CD4-positive, CD25-positive, alpha-beta regulatory T cell (primary cell): ENCODE measurements at places on chromosomes 6 and 20.

DNA sequence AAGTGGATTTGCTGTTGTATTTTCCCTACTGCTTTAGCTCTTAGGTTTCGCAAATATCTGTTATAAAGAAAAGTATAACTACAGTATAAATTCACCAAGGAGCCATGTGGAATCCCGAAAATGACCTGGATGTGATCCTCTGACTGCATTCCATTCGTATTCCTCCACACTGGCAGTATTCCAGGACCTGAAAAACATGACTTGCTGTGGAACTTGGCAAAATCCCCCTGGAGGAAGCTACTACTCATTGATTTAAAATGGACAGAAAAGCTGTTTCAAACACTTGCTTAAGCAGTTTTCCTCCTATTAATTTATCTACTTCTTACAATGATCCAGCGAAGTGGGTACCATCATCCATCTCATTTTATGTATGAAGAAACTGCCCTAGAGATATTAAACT lies 13.3 kb upstream of the ENPP5 start:
- no peaks in the 10 kb centered on the region for H3K4me1 ChIP-seq
- no peak overlapping the region for H3K27ac ChIP-seq
- DNase-seq, result no peak
- H3K27me3 ChIP-seq, result peaks cover 29% of the 10 kb centered on the region
- H3K4me3 ChIP-seq, result no peak overlapping the region

DNA sequence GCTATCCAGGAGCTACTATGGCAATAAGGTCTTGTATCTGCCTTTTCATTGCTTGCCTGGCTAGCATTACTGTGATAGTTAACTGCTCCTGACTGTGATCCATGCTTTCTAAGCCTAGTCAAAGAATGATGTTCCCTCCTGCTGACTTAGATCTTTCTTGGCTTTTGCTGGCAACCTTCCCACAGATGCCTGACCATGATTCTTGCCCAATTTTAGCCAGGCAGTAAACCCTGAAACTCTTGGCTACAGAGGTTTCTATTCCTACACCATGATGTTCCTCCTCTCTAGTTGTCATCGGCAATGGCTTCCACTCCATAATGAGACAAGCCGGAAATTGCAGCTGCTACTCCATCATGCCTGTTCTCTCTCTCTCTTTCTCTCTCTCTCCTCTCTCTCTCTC lies 238.1 kb downstream of the HAO1 start:
- H3K27me3 ChIP-seq, result no peaks in the 10 kb centered on the region
- H3K27ac ChIP-seq, result no peak overlapping the region
- H3K4me1 ChIP-seq, result no peaks in the 10 kb centered on the region

GRCh38 chr6:153210083-153210482 lies 79.0 kb upstream of the RGS17 start:
- no peak overlapping the region for H3K4me3 ChIP-seq
- no peaks in the 10 kb centered on the region for H3K4me1 ChIP-seq
- H3K27ac ChIP-seq, result no peak overlapping the region
- no peak for DNase-seq

- H3K27ac ChIP-seq, result no peak overlapping the region
- no peaks in the 10 kb centered on the region for H3K4me1 ChIP-seq
- no peaks in the 10 kb centered on the region for H3K36me3 ChIP-seq
- no peak for DNase-seq
- no peaks in the 10 kb centered on the region for H3K27me3 ChIP-seq
Measured at GRCh38 chr20:48398506-48399449, 429.0 kb downstream of the PREX1 start.

GRCh38 chr6:43929511-43929910 lies 159.5 kb downstream of the VEGFA start:
- DNase-seq, result no peak
- H3K4me3 ChIP-seq, result no peak overlapping the region
- H3K36me3 ChIP-seq, result no peaks in the 10 kb centered on the region
- H3K27me3 ChIP-seq, result no peaks in the 10 kb centered on the region

GRCh38 chr6:37801605-37801940 lies 18.0 kb upstream of the ZFAND3 start:
- no peak overlapping the region for H3K27ac ChIP-seq
- H3K4me3 ChIP-seq, result no peak overlapping the region
- H3K27me3 ChIP-seq, result peaks cover 1% of the 10 kb centered on the region
- no peaks in the 10 kb centered on the region for H3K36me3 ChIP-seq

GRCh38 chr20:4972506-4973251 lies 28.6 kb downstream of the SLC23A2 start:
- no peaks in the 10 kb centered on the region for H3K27me3 ChIP-seq
- peaks cover 13% of the 10 kb centered on the region for H3K36me3 ChIP-seq
- peak overlapping the region; percentile 49 for H3K4me3 ChIP-seq
- peaks cover 7% of the 10 kb centered on the region for H3K4me1 ChIP-seq
- H3K27ac ChIP-seq, result no peak overlapping the region

GRCh38 chr20:17614176-17614811 lies 44.4 kb downstream of the DSTN start:
- peaks cover 35% of the 10 kb centered on the region for H3K4me1 ChIP-seq
- H3K4me3 ChIP-seq, result no peak overlapping the region
- no peak for DNase-seq
- H3K27me3 ChIP-seq, result no peaks in the 10 kb centered on the region

DNA sequence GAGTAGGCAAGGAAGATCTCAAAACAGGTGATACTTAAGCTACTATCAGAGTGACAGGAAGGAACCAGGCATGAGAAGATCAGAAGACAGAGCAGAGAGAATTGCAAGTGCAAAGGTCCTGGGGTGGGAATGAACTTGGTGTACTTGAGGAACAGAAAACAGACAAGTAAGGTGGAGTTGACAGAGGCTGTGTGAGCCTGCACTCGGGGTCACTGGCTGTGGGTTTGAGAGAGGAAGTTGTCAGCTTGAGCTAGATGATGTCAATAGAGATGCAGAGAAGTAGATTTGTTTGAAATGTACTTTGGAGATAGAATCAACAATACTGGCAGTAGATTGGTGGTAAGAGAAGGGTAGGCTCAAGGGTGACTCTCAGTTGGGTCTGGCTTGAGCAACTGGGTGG lies 209.5 kb downstream of the CLIC5 start:
- no peaks in the 10 kb centered on the region for H3K27me3 ChIP-seq
- H3K4me1 ChIP-seq, result no peaks in the 10 kb centered on the region
- no peak overlapping the region for H3K27ac ChIP-seq
- no peaks in the 10 kb centered on the region for H3K36me3 ChIP-seq
- no peak for DNase-seq

- peak overlapping the region; percentile 84 for H3K27ac ChIP-seq
- peak; percentile 52 for DNase-seq
- H3K36me3 ChIP-seq, result no peaks in the 10 kb centered on the region
- H3K4me1 ChIP-seq, result peaks cover 56% of the 10 kb centered on the region
- H3K27me3 ChIP-seq, result no peaks in the 10 kb centered on the region
- peak overlapping the region; percentile 32 for H3K4me3 ChIP-seq
Measured at GRCh38 chr20:41135187-41135887, 2.0 kb upstream of the PLCG1 start.

GRCh38 chr6:9307786-9308185 lies 872.4 kb upstream of the SLC35B3 start:
- H3K4me3 ChIP-seq, result no peak overlapping the region
- no peak overlapping the region for H3K27ac ChIP-seq
- no peaks in the 10 kb centered on the region for H3K27me3 ChIP-seq
- DNase-seq, result no peak
- no peaks in the 10 kb centered on the region for H3K4me1 ChIP-seq

DNA sequence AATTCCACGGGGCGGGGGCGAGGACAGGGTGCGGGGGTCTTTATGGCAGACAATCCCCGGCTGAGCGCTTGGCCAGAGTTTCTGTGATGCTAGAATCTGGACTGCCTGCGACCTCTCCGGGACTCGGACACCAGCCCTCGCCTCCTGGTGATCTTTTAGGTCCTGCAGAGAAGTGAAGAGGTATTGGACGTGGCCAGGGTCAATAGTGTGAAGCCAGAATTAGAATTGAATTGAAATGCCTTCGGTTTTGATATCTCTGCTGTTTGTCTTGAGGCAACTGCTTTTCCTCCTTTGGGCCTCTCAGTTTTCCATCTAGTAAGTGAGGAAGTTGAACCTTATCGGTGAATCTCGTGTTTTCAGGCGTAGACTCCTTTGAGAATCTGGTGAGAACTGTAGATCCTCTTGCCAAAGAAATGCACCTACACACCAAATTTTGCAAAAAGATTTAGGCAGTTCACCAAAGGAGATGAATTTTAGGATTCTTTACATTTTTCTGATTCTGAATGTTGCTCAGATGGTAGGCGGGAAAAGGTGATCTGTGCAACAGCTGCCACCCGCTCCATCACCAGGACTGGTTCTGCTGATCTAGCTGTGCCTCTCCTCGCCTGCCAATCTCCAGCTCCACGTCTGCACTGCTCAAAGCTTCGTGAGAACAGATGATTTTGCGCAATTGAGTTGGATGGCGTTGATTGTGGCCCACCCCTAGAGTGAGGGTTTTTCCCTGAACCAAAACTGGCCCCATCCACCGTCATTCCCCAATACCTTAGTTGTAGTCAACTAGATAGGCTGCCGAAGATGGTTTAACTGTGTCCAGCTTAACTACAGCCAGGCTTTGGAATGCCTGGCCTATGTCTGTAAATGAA lies 837 bp upstream of the OSER1 start:
- peak overlapping the region; percentile 96 for H3K4me3 ChIP-seq
- H3K4me1 ChIP-seq, result peaks cover 44% of the 10 kb centered on the region
- DNase-seq, result peak; percentile 22
- H3K27ac ChIP-seq, result peak overlapping the region; percentile 98

DNA sequence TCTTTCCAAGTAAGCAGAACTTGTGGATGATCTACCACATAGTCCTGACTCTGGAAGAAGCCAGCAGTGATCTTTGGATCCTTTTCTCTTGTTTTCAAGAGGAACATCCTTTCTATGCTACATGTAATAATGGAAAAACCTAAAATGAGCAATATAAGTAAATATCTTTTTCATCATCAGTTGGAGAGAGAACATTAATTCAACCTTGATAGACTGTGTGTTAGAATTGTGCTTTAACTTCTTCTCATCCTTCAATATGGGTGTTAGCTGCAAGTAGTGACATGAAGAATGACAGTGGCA lies 65.6 kb upstream of the IFNGR1 start:
- DNase-seq, result no peak
- H3K4me3 ChIP-seq, result no peak overlapping the region
- H3K27me3 ChIP-seq, result peaks cover 11% of the 10 kb centered on the region
- no peaks in the 10 kb centered on the region for H3K4me1 ChIP-seq
- no peak overlapping the region for H3K27ac ChIP-seq

GRCh38 chr20:62907384-62908317 lies 18.7 kb downstream of the DIDO1 start:
- peak overlapping the region; percentile 20 for H3K27ac ChIP-seq
- H3K36me3 ChIP-seq, result peaks cover 95% of the 10 kb centered on the region
- no peaks in the 10 kb centered on the region for H3K4me1 ChIP-seq

GRCh38 chr6:130222775-130223174 lies at the start of gene SAMD3:
TSS of gene SAMD3 (minus strand) at chr6:130222951. CDS start at chr6:130215273, 7,678 bp downstream.
- peak; percentile 43 for DNase-seq
- no peaks in the 10 kb centered on the region for H3K27me3 ChIP-seq
- peaks cover 40% of the 10 kb centered on the region for H3K4me1 ChIP-seq
- no peaks in the 10 kb centered on the region for H3K36me3 ChIP-seq

- no peak overlapping the region for H3K4me3 ChIP-seq
- no peak for DNase-seq
- H3K36me3 ChIP-seq, result no peaks in the 10 kb centered on the region
- no peak overlapping the region for H3K27ac ChIP-seq
- no peaks in the 10 kb centered on the region for H3K27me3 ChIP-seq
- H3K4me1 ChIP-seq, result no peaks in the 10 kb centered on the region
Measured at GRCh38 chr6:138250513-138251247, 32.4 kb upstream of the PBOV1 start.

DNA sequence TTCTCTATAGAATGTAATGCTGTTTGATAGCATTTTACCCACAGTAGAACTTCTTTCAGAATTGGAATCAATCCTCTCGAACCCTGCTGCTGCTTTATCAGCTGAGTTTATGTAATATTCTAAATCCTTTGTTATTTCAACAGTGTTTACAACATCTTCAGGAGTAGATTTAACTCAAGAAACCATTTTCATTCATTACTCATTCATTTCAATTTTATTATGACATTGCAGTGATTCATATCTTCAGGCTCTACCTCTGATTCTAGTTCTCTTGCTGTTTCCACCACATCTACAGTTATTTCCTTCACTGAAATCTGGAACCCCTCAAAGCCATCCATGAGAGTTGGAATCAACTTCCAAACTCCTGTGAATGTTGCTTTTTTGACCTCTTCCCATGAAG lies 93.7 kb downstream of the ZFAND3 start:
- H3K4me3 ChIP-seq, result no peak overlapping the region
- H3K36me3 ChIP-seq, result peaks cover 3% of the 10 kb centered on the region
- H3K27me3 ChIP-seq, result no peaks in the 10 kb centered on the region
- no peak for DNase-seq
- H3K4me1 ChIP-seq, result peaks cover 35% of the 10 kb centered on the region
- H3K27ac ChIP-seq, result no peak overlapping the region

DNA sequence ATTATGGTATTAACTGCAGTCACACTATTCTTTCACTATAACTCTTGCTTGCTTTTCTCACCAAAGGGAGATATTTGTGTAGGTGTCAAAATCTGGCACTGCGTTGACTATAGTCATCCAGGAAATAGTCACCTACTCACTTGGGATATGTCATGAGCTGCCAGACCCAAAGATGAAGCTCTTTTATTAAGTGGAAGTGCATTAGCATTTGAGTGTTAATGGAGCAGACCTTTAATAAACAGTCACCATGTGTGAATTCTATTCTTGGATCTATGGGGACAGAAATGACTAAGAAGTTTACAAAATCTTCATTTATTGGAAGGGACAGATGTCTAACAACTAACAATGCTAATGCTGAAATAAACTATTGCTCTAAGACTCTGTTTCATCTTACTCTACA lies 130.1 kb upstream of the NEDD9 start:
- H3K4me1 ChIP-seq, result peaks cover 23% of the 10 kb centered on the region
- no peak overlapping the region for H3K27ac ChIP-seq
- no peaks in the 10 kb centered on the region for H3K27me3 ChIP-seq
- no peak overlapping the region for H3K4me3 ChIP-seq
- H3K36me3 ChIP-seq, result peaks cover 21% of the 10 kb centered on the region
- no peak for DNase-seq

DNA sequence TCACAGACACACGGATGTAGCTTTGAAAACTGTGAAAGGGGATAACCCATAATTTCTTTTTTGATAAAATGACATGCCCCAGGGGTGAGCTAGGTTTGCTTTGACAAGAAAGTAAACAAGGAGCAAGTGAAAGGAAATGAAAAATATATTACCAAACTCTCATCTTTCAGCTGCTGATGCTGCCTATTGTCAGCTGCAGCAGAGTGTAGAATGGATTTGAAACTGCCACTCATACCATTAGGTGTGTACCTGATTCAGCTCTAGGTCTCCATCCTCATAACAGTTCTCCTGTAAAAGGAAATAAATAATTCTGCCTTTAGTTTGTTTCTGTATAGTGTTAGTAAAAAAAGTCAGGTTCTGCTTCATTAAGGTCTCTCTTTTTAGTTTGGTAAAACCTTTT lies 415.1 kb upstream of the MARCKS start:
- H3K4me1 ChIP-seq, result no peaks in the 10 kb centered on the region
- H3K4me3 ChIP-seq, result no peak overlapping the region
- H3K27me3 ChIP-seq, result no peaks in the 10 kb centered on the region
- H3K36me3 ChIP-seq, result no peaks in the 10 kb centered on the region

GRCh38 chr6:4856785-4857184 lies 80.6 kb downstream of the CDYL start:
- no peaks in the 10 kb centered on the region for H3K4me1 ChIP-seq
- H3K27me3 ChIP-seq, result no peaks in the 10 kb centered on the region
- H3K36me3 ChIP-seq, result no peaks in the 10 kb centered on the region
- no peak overlapping the region for H3K27ac ChIP-seq
- no peak overlapping the region for H3K4me3 ChIP-seq

GRCh38 chr6:149216459-149216858 lies 101.1 kb upstream of the TAB2 start:
- peak overlapping the region; percentile 42 for H3K27ac ChIP-seq
- peaks cover 63% of the 10 kb centered on the region for H3K4me1 ChIP-seq
- H3K27me3 ChIP-seq, result no peaks in the 10 kb centered on the region
- DNase-seq, result peak; percentile 32
- H3K4me3 ChIP-seq, result no peak overlapping the region
